Activated CD4-positive, alpha-beta T cell treated with anti-CD3 and anti-CD28 coated beads, Interleukin-2, amount 10 ng/mL, durations not matched to agents 7 days and 5 days (primary cell): ENCODE measurements at places on chromosomes 4 and X.

- no peak for DNase-seq
Measured at GRCh38 chrX:39331082-39331704, 529.9 kb downstream of the MID1IP1 start.

GRCh38 chr4:88144866-88145300, 13.6 kb downstream of the ABCG2 start:
- DNase-seq: no peak

DNA sequence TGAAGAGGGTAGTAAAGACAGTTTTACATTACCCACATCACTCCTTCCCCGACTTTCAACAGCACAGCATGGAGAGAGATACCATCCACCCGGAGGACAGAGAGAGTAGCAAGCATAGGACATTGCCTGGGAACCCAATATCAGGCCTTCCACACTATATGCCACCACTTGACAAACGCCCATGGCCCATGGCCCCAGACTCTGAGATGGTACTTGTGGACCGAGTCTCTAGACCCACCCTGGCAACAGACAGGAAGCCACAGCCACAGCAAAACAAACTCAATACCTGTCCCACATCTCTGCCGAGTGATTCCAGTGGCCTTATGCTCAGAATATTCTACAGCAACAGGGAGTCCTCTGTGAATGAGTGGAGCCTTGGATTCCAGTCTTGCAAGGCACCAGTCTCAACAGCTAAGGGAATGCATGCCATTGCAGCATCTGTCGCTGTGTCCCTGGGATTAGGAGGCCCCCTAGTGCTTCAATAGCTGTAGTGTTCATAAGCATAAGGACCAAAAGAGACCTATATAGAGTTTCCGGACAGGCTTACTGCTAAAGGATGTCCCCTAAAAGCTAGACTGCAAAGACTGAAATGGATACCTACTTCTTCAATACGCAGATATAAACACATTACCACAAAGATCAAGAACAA, 14.7 kb upstream of the CT55 start:
- peak; percentile 13 for DNase-seq

- no peak for DNase-seq
Measured at GRCh38 chr4:171794528-171794927, 18.7 kb upstream of the GALNTL6 start.
